Stimulated activated CD4-positive, alpha-beta T cell treated with anti-CD3 and anti-CD28 coated beads, Interleukin-15, amount 100 ng/mL, for 1 hour (primary cell): ENCODE measurements at places on chromosomes 4 and X.

DNA sequence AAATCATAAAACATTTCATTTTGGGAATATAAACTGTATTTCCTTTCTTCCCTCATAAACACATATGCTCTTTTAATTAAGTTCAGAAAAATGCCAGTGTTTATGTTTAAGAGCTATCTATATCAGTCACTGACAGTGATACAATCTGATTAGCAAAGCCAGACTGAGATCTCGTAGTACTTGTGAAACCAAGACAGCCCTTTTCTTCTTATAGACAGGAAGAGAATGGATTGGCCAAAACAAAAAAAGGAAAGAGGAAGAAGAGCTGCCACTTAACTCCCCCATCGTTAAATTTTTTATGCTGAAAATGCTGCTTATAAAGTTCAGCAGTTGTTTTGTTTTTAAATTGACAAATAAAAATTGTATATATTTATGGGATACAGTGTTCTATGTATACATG, 87.4 kb downstream of the PLAC1 start:
- DNase-seq: no peak

GRCh38 chrX:8049827-8050226, 121.2 kb downstream of the VCX2 start:
- DNase-seq: no peak

- no peak for DNase-seq
Observed at GRCh38 chr4:6324999-6325787, 55.5 kb downstream of the WFS1 start.

- DNase-seq: no peak
Observed at GRCh38 chrX:150642423-150642822, 50.8 kb upstream of the MTMR1 start.

- no peak for DNase-seq
Observed at GRCh38 chrX:43559644-43560043, 96.5 kb upstream of the MAOA start.

DNA sequence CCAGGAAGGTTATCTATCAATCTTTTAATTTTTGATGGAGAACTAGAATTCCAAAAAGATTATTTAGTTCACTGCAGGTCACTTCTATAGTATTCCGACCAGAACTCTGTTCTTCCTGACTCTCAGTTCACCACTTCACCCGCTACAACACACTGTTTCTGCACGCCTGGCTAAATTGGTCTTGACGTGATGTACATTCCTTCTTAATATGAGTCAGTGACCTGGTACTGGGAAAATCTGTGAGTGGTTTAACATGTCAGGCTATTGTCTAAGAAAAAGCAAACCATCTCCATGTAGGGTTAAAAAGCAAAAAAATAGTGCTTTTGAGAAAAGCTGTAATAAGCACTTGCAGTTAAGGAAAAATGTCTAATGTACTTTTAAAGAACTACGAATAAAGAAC, 120.4 kb downstream of the NDST3 start:
- no peak for DNase-seq

GRCh38 chrX:125108921-125109320, 210.8 kb upstream of the TEX13C start:
- DNase-seq: no peak

GRCh38 chr4:3291411-3291968, 1.3 kb upstream of the RGS12 start:
- DNase-seq: no peak

DNA sequence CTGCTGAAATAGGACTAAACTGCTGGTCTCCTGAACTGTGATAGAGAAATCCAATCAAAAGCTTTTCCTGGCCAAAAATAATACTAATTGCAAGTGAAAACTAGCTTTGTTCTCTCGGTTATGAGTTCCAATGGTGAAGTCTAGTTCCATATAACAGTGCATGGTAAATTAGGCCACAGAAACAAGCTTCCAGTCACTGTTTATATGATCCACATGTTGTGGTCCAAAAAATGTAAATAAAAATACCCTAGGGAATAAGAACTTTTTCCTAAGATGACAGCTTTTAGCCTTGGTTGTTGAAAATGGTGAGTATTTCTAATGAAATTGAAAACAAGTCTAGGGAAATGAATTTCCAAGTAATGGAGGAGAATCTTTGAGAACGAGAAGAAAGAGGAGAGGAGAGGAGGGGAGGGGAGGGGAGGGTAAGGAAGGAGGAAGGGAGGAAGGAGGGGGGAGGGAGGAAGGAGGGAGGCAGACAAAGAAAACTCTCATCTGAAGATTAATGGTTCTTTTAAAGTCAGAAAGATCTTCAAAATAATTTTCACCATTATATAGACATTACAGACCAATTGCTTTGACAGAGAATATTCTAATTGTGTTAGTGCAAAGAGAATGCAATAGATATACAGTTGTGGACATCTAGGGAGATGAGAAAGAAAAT, 26.1 kb downstream of the PALLD start:
- no peak for DNase-seq
